ENCODE measurements at places on chromosomes 4 and X.

DNA sequence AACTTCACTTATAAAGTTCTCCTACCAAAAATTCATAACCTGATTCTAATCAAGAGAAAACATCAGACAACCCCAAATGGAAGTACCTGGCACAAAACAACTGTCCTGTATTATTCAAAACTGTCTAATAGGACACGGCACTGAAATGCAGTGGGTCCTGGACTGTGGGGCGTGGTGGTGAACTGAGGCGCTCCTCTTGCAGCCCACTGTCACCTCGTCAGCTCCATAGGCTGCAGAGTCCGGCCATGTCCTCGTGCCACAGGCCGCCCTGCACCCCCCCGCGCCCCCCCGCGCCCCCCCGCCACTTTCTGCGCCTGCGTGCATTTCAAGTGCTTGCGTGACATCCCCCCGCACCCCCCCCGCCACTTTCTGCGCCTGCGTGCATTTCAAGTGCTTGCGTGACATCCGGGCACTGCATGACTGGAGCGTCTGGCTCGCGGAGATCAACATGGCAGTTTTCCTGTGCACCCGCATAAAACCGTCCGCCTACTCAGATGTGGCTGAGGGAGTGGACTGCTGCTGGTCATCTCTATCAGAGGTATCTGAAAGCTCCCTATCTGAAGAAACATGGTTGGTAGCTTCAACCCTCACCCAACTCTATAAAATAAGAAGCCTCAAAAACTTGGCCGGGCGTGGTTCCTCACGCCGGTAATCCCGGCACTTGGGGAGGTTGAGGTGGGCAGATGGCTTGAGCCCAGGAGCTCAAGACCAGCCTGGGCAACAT, 28.8 kb downstream of the ATXN3L start:
- no peak for DNase-seq

- no peak for DNase-seq
These were observed 8.8 kb upstream of the BMP2K start for GRCh38 chr4:78767350-78767749.

DNA sequence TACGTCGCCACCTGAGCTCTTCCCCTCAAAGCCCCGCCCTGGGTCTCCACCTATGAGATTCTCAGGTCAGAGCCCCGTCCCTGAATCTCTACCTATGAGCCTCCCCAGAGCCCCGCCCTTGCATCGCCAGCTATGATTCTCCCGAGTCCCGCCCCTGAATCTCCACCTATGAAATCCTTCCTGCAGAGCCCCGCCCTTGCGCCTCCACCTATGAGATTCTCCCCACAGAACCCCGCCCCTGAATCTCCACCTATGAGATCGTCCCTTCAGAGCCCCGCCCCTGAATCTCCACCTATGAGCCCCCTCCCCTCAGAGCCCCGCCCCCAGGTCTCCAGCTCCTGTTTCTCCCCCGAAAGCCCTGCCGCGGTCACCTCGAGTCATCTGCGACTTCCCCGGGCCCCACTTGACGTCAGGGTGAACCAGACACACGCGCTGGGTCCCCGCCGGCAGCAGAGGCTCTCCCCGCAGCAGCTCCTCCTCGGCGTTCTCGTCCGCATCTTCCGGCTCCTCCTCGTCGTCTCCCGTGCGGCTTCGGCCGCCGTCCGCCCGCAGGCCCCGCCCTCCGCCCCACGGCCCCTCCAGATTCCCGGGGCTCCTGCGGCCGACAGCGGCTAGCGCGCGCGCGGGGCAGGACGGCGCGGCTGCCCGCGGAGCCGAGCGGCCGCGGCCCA, 393 bp downstream of the GTPBP6 start:
- DNase-seq, result peak; percentile 97

GRCh38 chrX:125093852-125094251, 225.8 kb upstream of the TEX13C start:
- no peak for DNase-seq

DNA sequence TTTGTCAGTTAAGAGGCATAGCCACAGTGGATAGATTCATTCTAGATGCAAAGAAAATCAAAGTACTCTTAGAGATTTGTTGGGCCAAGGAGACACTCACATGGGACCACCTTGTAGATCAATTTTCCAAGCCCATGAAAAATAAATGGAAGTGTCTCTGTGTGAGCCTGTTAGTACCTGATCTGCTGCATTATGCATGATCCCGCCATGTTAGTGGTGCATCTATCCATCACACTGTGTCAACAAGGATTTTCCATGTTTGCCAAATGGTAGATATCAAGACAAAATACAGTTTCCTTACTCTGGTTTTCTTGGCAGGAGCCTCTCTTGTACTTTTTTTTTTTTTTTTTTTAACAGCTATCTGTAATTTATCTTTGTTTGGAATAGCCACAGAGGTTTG, 112.4 kb downstream of the EGF start:
- DNase-seq, result no peak

DNA sequence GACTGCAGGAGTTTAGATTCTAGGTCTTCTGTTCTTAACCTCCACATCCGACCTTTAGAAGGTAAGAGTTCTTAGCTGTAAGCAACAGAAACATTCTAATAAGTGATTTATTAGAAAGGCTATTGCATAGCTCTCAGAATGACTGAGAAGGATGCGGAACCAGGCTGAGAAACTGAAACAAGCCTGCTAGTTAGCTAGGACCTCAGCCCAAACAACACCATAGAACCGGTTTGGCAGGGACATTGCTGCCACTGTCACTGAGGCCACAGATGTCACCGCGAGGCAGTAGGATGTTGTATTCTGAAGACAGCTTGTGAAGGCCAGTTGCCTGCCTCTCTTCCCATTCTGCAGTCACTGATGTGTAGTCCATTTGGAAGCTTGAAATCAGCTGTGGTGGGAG, 160.0 kb upstream of the ARX start:
- DNase-seq, result no peak

- no peak for DNase-seq
These were observed 107.3 kb downstream of the SH3RF1 start for GRCh38 chr4:169163495-169163894.
